Vagina (tissue), 2 donors: ENCODE measurements at places on chromosomes 7 and 10.
A peak's percentile ranks its signal among the peaks of the same experiment; 100 is the strongest.

- H3K4me3 ChIP-seq, result no peak overlapping the region
- no peak for DNase-seq
- H3K27me3 ChIP-seq, result no peaks in the 10 kb centered on the region
Observed at GRCh38 chr7:41104631-41105030, 598.3 kb downstream of the INHBA start.

- H3K27me3 ChIP-seq, result no peaks in the 10 kb centered on the region
- no peak overlapping the region for H3K27ac ChIP-seq
- H3K4me3 ChIP-seq, result no peak overlapping the region
Observed at GRCh38 chr7:9091282-9091681, 657.9 kb downstream of the NXPH1 start.

GRCh38 chr7:76196786-76197185 lies 4.9 kb upstream of the SRRM3 start:
- H3K27me3 ChIP-seq, result no peaks in the 10 kb centered on the region
- H3K4me3 ChIP-seq, result no peak overlapping the region
- H3K36me3 ChIP-seq, result no peaks in the 10 kb centered on the region
- H3K4me1 ChIP-seq, result no peaks in the 10 kb centered on the region

DNA sequence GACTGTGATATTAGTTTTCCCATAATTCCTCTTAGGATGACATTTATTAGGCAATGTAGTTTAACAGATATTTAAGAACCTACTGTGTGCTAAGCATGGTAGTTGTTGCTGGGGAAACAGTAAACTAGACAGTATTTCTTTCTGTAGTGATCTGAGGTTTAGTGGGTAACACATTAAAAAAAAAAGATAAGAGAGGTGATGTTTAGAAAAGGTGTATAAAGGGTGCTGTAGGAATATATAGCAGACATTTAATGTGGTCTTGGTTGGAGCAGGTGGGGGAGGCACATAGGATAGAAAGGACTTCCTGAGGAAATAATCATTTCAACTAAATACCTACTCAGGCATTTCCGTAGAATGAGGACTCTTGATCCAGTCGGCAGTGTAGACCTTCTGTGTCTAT lies 11.9 kb downstream of the KIF11 start:
- H3K4me1 ChIP-seq, result no peaks in the 10 kb centered on the region
- no peak for DNase-seq
- H3K27me3 ChIP-seq, result no peaks in the 10 kb centered on the region
- no peak overlapping the region for H3K27ac ChIP-seq
- H3K4me3 ChIP-seq, result no peak overlapping the region
- H3K36me3 ChIP-seq, result no peaks in the 10 kb centered on the region

DNA sequence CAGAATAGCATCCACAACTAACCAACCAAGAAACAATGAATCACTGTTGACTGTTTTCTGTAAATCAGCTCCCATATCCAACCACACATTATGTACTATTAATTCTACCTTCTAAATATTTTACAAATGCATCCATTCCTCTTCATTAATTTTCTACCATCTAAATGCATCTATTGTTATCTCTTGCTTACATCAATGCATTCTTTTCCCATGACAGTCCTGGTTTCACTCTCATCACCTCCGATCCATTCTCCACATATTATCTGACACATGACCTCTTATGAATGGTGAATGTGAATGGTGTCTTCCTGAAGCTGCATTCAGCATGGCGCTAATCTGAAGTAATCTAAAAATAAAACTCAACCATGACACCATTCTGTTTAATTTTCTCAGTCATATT lies 153.8 kb upstream of the CALCR start:
- H3K27ac ChIP-seq, result no peak overlapping the region
- H3K36me3 ChIP-seq, result no peaks in the 10 kb centered on the region
- no peaks in the 10 kb centered on the region for H3K27me3 ChIP-seq
- no peak overlapping the region for H3K4me3 ChIP-seq
- DNase-seq, result no peak
- no peaks in the 10 kb centered on the region for H3K4me1 ChIP-seq

DNA sequence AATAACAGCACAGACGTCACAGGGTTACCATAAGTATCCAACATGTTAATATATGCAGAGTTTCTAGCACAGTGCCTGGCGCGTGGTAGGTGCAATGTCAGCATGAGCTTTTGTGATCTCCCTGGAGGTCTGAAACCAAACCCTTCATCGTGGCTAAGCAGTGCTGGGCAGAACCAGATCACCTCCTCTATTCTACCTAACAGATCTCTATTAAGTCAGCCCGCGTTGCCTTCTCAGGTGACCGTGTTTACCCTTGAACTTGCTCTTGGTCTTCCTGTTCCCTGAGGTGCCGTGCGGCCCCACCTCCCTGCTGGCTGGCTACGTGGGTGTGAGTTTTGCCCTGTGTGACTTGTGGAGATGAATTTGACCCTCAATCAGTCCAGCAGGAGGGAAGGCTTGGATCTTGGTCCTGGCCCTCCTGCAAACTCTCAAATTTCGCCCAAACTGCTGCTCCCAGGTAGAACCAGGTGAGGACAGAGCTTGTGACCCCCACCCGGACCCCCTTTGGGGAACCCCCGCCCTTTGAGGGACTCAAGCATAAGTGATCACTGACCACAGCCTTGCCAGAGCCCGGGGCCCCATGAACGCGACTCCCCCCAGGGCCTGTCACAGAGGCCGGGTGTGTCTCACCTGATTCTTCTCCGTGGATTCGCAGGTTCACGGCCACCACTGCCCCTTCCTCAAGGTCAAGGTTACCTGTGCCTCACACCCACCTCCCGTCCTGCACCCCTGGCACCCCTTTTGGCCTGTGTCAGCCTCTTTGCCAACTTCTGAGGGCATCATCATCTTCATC lies 54.2 kb downstream of the ELFN1 start:
- no peaks in the 10 kb centered on the region for H3K27me3 ChIP-seq
- no peak overlapping the region for H3K27ac ChIP-seq
- DNase-seq, result no peak
- H3K36me3 ChIP-seq, result no peaks in the 10 kb centered on the region

DNA sequence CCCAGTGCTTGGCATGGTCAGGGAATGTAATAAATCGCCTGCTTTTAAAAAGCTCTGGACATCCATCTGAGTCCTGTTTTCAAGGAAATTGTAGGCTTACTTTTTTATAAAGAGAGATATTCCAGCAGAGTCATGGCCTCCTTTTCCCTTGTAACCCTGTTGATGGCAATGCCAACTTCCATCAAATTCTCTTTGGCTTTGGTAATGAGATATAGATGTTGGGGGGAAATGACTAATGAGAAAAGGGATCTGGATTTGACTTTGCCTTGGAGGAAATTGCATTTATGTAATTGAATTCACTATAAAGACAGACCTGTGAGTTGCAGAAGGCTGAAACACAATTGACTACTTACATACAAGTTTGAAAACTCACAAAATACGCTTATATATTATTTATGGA lies 347.5 kb downstream of the GPR158 start:
- H3K4me3 ChIP-seq, result no peak overlapping the region
- no peaks in the 10 kb centered on the region for H3K36me3 ChIP-seq
- DNase-seq, result no peak
- no peaks in the 10 kb centered on the region for H3K27me3 ChIP-seq
- no peaks in the 10 kb centered on the region for H3K4me1 ChIP-seq

GRCh38 chr7:134509010-134509409 lies 18.4 kb upstream of the AKR1B10 start:
- H3K4me3 ChIP-seq, result no peak overlapping the region
- H3K27ac ChIP-seq, result no peak overlapping the region
- DNase-seq, result no peak

GRCh38 chr7:134485203-134485602 lies 26.3 kb upstream of the AKR1B1 start:
- H3K36me3 ChIP-seq, result no peaks in the 10 kb centered on the region
- no peak overlapping the region for H3K4me3 ChIP-seq
- DNase-seq, result no peak

GRCh38 chr7:51220226-51220625 lies 96.4 kb downstream of the COBL start:
- no peak overlapping the region for H3K27ac ChIP-seq
- no peaks in the 10 kb centered on the region for H3K27me3 ChIP-seq
- no peaks in the 10 kb centered on the region for H3K36me3 ChIP-seq

GRCh38 chr7:124152859-124153692 lies 120.2 kb upstream of the TMEM229A start:
- no peak overlapping the region for H3K27ac ChIP-seq
- no peaks in the 10 kb centered on the region for H3K27me3 ChIP-seq
- no peaks in the 10 kb centered on the region for H3K36me3 ChIP-seq

GRCh38 chr7:143003393-143004051 lies 23.4 kb downstream of the OR9A2 start:
- H3K27ac ChIP-seq, result peak overlapping the region; percentile 65
- peaks cover 10% of the 10 kb centered on the region for H3K4me1 ChIP-seq
- no peaks in the 10 kb centered on the region for H3K36me3 ChIP-seq
- no peaks in the 10 kb centered on the region for H3K27me3 ChIP-seq
- H3K4me3 ChIP-seq, result no peak overlapping the region

DNA sequence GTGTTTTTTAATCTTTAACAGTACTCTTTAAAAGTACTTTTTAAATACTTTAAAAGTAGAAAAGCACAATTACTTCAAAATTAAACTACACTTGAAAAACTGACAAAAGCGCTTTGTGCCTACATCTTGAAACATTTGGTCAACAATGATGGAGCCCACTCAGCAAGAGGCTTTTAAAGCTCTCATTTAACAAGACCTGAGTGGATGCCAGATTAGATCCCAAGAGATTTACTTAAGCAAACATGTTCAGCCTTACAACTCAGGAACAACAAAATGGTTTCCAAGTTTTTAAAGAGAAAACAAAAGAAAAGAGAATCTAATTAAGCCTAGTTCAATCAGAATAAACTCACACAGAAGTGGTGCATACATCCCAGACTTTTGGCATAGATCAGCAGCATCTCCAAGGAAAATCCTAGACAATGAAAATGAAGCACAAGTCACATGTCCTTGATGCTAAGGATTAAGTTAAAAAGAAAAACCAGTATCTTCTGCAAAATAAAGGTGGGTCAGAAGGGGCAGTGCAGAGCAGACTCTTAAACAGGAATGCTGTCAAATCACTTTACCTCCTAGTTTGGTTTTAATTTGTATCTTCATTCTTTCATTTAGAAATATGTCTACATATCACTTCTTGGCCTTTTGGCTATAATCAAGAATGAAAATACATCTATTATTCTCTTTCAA lies 26.2 kb downstream of the HIBADH start:
- peaks cover 24% of the 10 kb centered on the region for H3K4me1 ChIP-seq
- H3K4me3 ChIP-seq, result no peak overlapping the region
- H3K36me3 ChIP-seq, result no peaks in the 10 kb centered on the region

DNA sequence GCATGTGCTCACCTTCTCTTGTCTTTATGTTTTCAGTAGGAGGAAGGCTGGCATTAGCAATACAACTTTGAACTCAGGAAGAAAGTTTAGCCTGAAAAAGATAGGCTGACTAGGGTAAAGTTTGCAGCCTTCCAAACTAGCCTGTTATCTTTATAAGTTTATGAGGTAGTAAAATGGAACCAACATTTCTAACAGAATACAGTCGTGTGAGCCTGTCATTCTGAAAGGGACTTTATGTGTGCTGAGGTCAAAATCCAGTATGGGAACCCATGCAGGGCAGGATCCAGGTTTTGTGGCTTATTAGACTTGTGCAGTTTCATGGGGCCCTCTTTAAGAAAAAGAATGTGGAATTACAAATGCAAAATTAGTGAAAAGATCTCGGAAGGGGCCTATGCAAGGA lies 201.0 kb upstream of the PRPS1L1 start:
- H3K27me3 ChIP-seq, result no peaks in the 10 kb centered on the region
- no peak overlapping the region for H3K4me3 ChIP-seq
- no peaks in the 10 kb centered on the region for H3K36me3 ChIP-seq

DNA sequence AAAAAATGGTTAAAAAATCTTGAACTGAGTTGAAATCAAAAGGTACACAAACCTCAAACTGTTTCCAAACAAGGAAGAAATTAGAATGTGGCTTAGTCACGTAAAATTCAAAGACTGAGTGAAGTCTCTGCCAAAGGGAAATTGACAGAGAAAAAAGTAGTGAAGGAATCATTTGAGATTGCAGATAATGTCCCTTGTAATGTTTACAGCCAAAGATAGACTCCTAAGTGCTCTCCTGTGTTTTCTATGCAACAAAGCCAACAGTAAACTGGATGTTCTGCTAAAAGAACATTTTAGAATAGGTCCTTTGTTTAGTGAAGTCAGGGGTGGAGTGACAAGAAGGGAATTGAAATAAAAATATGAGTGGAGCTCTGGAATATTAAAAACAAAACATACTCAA lies 117.9 kb downstream of the ITGA8 start:
- DNase-seq, result no peak
- H3K36me3 ChIP-seq, result no peaks in the 10 kb centered on the region
- no peaks in the 10 kb centered on the region for H3K27me3 ChIP-seq
- no peak overlapping the region for H3K4me3 ChIP-seq
- H3K27ac ChIP-seq, result no peak overlapping the region
- H3K4me1 ChIP-seq, result peaks cover 9% of the 10 kb centered on the region

DNA sequence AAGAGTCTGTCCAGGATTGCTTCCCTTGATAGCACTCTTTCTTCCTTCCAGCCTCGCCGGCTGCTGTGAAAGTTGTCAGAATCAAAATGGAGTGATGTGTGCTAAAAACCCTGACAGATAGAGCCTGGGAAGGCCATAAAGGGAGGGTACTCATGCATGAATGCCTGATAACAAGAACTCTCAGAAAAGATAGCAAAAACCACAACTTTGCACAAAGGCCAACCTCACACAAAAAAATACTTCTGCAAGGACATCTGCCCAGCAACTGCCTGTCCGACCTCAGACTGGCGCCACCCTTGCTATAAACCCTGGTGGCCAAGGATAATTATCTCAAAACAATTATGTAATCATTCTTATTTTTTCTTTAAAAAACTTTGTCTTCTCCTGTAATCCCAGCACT lies 133.2 kb upstream of the SVIL start:
- no peaks in the 10 kb centered on the region for H3K4me1 ChIP-seq
- no peaks in the 10 kb centered on the region for H3K27me3 ChIP-seq
- no peak overlapping the region for H3K27ac ChIP-seq
- H3K36me3 ChIP-seq, result no peaks in the 10 kb centered on the region
- H3K4me3 ChIP-seq, result no peak overlapping the region
- DNase-seq, result no peak

DNA sequence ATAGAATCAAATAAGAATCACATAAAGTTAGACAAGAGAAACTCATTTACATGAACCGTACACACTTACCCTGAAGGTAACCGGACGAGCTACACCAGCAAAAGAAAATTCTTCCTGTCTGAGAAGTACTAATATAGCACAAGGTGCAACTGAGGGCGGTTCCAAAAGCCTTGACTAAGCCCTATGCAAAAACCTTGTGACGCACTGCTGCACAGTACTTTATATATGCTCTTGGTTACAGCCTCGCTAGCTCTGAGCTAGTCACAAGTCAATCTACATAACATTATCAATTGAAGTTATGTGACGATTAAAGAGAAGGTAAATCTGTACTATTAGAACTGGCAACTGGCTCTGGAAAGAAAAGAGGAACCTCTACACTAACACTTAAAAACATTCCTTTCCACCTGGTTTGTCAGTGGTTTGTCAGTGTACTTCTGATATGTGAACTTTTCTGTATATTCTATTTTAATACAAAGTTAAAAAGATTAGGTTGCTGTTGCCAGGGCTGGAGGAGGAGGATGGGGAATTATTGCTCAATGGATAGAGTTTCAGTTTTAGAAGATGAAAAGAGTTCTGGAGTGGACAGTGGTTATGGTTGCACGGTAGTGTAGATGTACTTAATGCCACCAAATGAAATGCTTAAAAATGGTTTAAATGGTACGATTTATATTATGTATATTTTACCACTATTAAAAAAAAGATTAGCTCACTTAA lies 21.6 kb downstream of the NT5C3A start:
- H3K27me3 ChIP-seq, result no peaks in the 10 kb centered on the region
- DNase-seq, result no peak
- peaks cover 49% of the 10 kb centered on the region for H3K4me1 ChIP-seq
- peak overlapping the region; percentile 34 for H3K4me3 ChIP-seq
- peak overlapping the region; percentile 77 for H3K27ac ChIP-seq
- H3K36me3 ChIP-seq, result no peaks in the 10 kb centered on the region
